Foreskin keratinocyte (primary cell): ENCODE measurements at places on chromosomes 7 and 10. TPM values are rescaled to one million over a fixed set of nuclear protein-coding genes. Genes with fewer than 3 reads are reported as not detected.

DNA sequence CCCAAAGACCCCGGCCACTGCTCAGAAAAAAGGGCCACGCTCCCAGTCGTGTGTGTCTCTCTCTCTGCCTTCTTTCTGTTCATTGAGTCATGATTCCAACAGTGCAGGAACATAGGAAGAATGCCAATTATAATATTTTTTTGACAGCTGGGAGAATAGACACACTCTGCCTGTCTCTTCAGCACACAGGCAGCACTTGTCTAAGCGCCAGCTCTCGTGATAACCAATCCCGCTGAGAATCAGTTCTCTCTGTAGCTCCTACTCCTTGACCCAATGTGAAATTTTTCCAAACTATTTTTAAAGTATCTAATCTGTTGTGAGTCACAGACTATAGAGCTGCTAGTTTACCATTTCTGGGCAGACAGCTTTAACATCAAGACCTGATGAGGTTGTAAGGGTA, 145.7 kb upstream of the RHEB start:
- DNase-seq = no peak

GRCh38 chr7:154968336-154969001, 34.5 kb downstream of the PAXIP1 start:
- no peak for DNase-seq

- DNase-seq = no peak
Observed at GRCh38 chr10:24680647-24681524, 42.8 kb downstream of the ARHGAP21 start.

Gene DPCD
- 42.1 and 44.9 TPM in 2 replicates for polyA plus RNA-seq

DNA sequence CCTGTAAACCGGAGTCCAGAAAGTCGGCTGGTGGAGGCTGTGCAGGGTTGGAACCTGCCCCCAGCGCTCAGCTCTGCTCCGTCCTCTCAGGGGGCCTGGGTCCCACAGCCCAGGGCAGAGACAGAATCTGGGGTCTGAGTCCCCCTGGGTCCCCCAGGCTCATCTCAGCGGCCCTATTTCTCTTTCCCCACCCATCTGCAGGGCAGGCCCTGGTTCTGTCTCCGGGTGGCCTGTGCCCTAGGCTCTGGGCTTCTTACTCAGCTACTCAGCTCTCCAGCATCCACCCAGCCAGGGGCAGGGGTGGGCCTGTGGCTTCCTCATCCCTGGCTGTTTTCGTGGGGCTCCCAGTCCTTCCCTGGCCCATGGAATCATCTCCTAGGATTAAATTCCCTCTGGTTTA, 183.4 kb downstream of the ADARB2 start:
- no peak for DNase-seq

Gene PON1
- polyA plus RNA-seq = not detected in 2 replicates

- DNase-seq = peak; percentile 12
Observed at GRCh38 chr10:7998831-7999230, 55.7 kb upstream of the GATA3 start.

DNA sequence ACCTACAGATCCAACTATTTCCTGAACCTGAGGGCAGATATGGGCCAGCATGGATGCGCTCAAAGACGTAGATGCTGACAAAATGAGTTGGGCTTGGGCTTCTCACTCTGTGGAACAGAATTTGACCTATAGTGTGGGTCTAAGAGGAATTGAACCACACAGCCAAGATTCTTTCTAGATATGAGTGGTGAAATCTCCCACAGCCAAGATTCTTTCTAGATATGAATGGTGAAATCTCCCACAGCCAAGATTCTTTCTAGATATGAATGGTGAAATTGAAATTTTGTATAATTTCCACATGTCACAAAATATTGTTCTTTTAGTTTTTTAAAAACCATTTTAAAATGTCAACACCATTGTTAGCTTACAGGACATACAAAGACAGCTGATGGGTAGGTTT, 215.4 kb upstream of the LRGUK start:
- no peak for DNase-seq

DNA sequence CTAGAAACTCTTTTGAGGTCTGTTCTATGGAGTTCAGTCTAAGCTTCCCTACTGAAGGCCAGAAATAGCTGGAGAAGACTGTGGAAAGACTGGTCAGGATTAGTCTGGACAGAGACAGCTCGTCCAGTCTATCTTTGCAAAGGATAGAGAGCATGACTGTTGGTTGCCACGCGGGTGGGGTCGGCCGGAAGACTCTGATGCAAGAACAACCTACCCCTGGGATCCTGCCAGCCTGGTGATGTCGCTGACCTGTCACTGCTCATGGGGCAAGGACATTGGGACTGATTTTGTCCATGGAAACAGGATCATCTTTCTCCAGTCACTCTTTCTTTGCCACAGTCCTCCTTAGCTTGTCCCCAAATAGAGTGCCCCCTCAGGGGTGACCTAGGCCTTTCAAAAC, 337.6 kb upstream of the NPSR1 start:
- no peak for DNase-seq

DNA sequence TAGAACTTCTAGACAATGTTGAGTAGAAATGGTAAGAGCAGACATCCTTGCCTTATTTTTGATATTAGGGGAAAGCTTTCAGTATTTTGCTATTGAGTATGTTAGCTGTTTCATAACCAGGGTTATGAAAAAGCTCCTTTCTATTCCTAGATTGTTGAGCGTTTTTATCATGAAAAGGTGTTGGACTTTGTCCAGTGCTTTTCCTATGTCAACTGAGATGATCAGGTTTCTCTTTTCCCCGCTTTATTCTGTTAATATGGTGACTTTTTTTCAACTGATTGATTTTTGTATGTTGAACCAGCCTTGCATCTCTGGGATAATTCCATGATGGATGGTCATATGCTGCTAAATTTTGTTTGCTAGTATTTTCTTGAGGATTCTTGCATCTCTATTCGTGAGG, 58.5 kb downstream of the LCOR start:
- no peak for DNase-seq

Gene GRK5
- polyA plus RNA-seq = 10.4 and 11.5 TPM in 2 replicates

Gene ZNF503
- 4.6 and 4.7 TPM in 2 replicates for polyA plus RNA-seq

Gene GATA3
- 8.9 and 9.4 TPM in 2 replicates for polyA plus RNA-seq

GRCh38 chr7:158395780-158396278, 191.8 kb downstream of the PTPRN2 start:
- no peak for DNase-seq

Gene APBB1IP
- polyA plus RNA-seq = not detected in 2 replicates

Gene SMIM30
- polyA plus RNA-seq = 68.9 and 73.8 TPM in 2 replicates

DNA sequence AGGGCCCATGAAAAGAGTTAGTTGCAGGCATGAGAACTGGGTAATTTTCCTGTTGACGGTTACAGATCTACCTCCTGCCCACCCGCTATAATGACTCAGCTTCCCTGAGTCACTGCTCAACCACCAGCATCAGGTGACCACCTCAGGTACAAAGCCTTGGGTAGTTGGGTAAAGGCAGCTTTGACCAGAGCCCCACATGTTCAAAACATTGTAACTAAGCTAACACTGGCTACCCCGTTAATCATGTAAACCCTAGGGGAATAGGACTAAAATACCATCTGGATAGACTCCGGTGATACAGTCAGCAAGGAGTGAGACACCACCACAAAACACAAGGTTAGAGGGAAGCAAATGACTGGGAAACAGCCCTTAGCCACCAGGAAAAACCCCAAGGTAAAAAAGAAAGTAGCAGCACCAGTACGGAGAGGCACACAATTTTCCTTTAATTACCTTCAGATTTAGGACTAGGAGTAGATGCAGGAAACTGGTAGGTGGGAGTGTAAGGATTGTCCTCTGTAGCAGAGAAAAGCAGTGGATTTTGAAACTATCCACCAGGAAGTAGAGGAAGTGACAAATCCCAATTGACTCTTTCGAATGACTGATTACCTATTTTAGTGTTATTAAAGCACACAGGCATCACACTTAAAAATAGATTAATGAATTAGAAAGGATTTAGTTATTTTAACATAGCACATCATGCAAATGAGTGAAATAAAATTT, 103.5 kb upstream of the PDLIM1 start:
- peak; percentile 95 for DNase-seq

GRCh38 chr7:5344342-5344741, 61.6 kb downstream of the SLC29A4 start:
- no peak for DNase-seq

Gene CALML5
- polyA plus RNA-seq = 2.1 and 104 TPM in 2 replicates

- no peak for DNase-seq
Observed at GRCh38 chr10:340646-341045, 205.4 kb downstream of the ZMYND11 start.

Gene ZNF3
- 9.7 and 10.8 TPM in 2 replicates for polyA plus RNA-seq

- no peak for DNase-seq
Observed at GRCh38 chr7:30698481-30698880, 16.2 kb upstream of the CRHR2 start.

DNA sequence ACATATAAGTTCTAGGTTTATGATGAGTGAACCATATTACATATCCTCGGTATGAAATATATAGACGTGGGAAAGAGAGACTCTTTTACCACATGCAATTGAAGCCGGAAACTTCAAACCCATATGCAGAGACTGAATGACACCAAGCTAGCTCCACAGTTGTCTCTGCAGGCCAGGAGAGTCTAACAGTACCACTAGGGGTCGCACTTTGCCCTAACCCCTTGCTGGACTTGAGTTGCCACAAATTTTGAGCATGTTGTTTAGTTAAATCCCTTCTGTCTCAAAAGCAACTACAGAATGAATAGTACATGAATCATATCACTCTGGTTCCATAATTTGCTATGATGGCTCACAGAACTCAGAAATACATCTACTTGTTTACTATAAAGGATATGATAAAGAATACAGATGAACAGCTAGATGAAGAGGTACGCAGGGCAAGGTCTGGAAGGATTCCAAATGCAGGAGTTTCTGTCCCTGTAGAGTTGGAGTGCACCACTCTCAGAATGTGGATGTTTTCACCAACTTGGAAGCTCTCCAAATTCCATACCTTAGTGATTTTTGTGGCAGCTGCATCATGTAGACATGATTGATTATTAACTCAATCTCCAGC, 112.4 kb upstream of the YAE1 start:
- DNase-seq = peak; percentile 19

DNA sequence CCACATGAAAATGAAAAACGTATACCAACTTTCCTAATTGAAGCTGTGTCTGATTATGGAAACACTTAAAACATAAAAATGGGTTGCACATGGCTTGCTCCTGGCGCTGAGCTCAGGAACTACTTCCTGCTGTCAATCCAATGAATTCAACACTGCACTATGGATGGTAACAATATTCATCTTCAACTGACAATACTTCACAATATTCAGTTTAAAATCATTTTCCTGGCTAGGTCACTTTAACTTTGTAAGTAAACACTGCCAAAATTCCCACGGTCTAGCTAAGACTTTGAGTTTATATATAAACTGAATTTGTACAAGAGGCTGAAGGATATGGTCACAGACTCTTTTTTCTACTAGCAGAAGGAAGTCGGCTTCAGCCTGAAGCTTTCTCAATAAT, 556.9 kb downstream of the TNS3 start:
- DNase-seq = no peak

Gene CPED1
- 0.57 and 0.76 TPM in 2 replicates for polyA plus RNA-seq

- peak; percentile 31 for DNase-seq
Observed at GRCh38 chr7:125098377-125098970, 168.8 kb upstream of the POT1 start.

- no peak for DNase-seq
Observed at GRCh38 chr10:102799691-102800471, 37.3 kb downstream of the CYP17A1 start.

- no peak for DNase-seq
Observed at GRCh38 chr10:26274391-26274790, 57.8 kb downstream of the GAD2 start.

Gene FKBP6
- polyA plus RNA-seq = 0.07 TPM in 1 of 2 replicates, not detected in the other

- no peak for DNase-seq
Observed at GRCh38 chr7:127578036-127578684, 7.2 kb downstream of the GCC1 start.

Gene PLPP4
- 0.18 and 0.34 TPM in 2 replicates for polyA plus RNA-seq

Gene NOLC1
- 65.6 and 82.0 TPM in 2 replicates for polyA plus RNA-seq

- no peak for DNase-seq
Observed at GRCh38 chr10:48811917-48812316, 127.2 kb downstream of the WDFY4 start.

- no peak for DNase-seq
Observed at GRCh38 chr7:42235741-42236161, 1.3 kb downstream of the GLI3 start.

Gene CUZD1
- polyA plus RNA-seq = 0.73 and 1.1 TPM in 2 replicates

DNA sequence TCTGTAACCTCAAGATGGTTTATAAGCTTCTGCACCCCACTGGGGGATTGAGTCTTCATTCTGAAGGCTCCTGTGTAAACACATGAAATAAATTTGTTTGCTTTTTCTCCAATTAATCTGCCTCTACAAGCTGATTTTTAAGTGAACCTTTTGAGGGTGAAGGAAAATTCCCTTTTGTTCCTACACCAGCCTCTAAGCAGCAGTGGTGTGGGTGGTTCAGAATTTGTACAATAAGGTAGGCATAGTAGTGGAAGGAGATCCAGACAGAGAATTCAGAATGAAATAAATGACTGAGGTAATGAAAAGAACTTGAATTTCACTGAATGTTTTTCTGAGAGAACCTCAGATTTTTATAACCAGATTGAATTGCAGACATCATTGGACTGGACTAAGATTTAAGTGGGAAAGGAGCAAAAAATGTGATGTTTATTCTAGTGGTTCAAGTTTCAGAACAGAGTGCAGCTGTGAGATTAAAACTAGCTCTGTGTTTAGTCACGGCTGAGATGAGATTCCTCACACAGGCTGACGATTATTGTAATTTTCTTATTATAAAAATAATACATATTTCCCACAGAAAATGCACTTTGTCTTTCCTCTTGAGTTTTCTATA, 1162.2 kb downstream of the TYW1 start:
- DNase-seq = no peak

DNA sequence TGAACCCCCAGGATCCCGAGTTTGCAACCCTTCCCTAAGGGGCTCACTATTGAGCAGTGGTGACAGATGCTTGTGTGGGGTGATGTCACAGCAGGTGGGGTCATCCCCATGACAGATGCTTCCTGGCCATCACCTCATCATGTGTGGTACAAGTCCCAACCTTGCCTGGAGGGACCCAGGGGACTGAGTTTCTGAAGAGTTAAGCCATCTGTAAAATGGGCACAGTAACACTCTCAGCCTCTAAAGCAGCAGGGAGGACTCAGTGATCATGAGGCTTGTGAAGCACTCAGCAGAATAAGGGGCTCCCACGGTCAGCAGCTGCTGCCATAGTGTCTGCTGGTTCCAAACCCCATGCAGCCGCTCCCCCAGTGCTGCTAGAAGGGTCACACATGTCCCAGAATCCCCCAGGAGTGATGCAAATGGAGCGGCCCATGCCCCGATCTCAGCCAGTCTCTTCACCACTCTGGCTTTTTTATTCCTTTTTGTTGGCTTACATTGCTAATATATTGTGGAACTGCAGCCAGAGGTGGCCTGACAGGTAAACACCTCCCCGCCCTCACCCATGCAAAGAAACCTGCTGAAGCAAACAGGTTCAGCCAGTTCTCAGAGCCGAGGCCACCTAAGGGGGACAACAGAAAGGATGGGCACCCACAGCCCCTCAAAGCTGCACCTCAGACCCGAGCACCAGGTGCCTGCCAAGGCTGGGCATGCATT, 102.1 kb upstream of the PDGFA start:
- DNase-seq = no peak

- DNase-seq = peak; percentile 71
Observed at GRCh38 chr7:102273749-102274712, 12.6 kb upstream of the SH2B2 start.

Gene MACC1
- 0.91 and 1.8 TPM in 2 replicates for polyA plus RNA-seq
